ENCODE measurements at places on chromosomes 6 and 20.

DNA sequence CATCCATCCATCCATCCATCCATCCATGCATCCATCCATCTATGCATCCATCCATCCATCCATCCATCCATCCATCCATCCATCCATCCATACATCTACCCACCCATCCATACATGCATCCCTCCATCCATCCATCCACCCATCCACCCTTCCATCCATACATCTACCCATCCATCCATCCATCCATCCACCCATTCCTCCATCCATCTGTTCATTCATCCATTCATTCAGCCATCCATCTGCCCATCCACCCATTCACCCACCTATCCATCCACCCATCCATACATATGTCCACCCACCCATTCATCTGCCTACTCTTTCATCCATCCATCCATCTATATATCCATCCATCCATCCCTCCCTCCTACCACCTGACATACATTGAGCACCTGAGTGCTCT is 70.7 kb upstream of the NNAT start:
- no peak for DNase-seq

- DNase-seq: no peak
Measured at GRCh38 chr6:38403548-38403947, 236.2 kb downstream of the BTBD9 start.

GRCh38 chr6:138227316-138227781 is 9.1 kb upstream of the PBOV1 start:
- no peak for DNase-seq

GRCh38 chr20:52410731-52411234 is 219.2 kb upstream of the ZFP64 start:
- no peak for DNase-seq

DNA sequence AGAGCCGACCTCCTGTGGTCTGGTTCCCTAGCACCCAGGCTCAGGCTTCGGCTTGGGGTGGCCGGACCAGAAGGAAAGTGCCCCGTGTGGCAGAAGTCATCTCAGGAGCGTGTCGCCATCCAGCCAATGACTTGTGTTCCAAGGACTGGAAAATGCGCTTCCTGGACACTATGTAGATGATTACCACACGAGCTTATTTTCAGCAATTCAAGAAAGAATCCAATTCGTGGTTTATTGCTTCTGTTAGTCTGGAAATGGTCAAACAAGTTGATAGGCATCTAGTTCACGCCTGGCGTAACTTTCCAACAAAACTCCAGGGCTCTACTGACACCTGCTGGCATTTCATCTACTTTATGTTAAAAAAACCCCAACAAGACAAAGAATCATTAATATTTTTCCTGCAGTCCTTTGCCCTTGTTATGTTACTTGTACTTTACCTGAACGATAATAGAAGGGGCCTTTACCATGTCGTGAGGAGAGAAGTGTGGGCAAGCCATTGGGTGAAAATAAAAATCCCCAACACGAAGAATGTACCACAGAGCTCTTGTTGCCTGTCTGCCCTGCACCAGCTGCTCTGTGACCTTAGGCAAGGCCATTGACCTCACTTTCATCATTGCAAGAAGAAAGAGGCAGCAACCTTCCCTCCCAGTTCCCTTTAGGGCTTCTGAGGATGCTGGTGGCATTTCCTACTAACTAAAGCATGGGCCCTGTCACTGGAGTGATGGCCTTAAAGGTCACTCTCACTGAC is 154.7 kb upstream of the LAMP5 start:
- DNase-seq: no peak

- no peak for DNase-seq
Measured at GRCh38 chr6:108797951-108798669, 50.1 kb upstream of the ARMC2 start.

- no peak for DNase-seq
Measured at GRCh38 chr6:144418959-144419545, 133.9 kb downstream of the UTRN start.

- peak; percentile 70 for DNase-seq
Measured at GRCh38 chr20:63941282-63942081, 14.7 kb downstream of the UCKL1 start.

- DNase-seq: no peak
Measured at GRCh38 chr6:28543651-28544610, 18.2 kb downstream of the GPX5 start.

DNA sequence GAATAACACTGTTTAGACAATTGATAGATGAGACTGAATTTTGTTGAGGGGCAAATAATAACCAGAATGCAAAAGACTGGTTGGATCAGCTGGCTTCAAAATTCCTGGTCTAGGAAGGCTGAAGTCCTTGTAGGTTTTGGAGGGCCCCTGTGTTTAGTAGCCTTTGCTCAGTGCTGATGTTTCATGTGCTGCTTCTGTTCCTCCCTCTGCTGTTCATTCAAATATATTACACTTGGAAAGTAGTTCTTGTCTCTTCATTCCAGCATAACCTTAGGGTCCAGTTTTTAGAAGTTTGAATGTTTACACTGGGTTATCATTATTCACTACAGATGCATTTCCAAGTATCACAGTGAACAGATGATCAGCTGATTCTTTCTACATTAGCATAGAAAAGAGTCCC is 72.5 kb downstream of the FLRT3 start:
- no peak for DNase-seq

GRCh38 chr6:36777801-36778200 is 61.4 kb downstream of the CPNE5 start:
- DNase-seq: no peak

GRCh38 chr6:150685860-150686259 is 86.2 kb downstream of the PLEKHG1 start:
- peak; percentile 49 for DNase-seq

- no peak for DNase-seq
Measured at GRCh38 chr6:13924146-13924948, 405 bp upstream of the RNF182 start.

Measured in Peyer's patch (tissue), 4 donors.